ENCODE measurements at places on chromosomes 16 and 17.
A peak's percentile ranks its signal among the peaks of the same experiment; 100 is the strongest.

DNA sequence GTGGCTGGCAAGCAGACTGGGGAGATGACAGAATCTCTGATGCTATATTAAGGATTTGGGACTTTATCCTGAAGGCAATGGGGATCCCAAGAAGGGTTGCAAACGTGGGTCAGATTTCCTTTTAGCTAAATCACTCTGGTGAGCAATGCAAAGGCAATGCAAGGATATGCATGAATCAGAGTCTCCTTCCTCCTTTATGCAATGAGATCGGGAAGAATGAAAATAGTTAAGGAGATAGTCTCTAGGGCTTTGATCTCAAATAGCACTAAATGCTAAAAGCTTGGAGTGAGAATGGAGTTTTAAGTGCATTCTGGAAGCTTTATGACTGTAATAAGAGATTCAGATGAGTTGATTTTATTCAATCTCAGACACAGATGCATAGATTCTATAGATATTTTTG, 27.2 kb upstream of the SHISA9 start:
- no peak for DNase-seq

- no peak for DNase-seq
These were observed 176.2 kb upstream of the FAM20A start for GRCh38 chr17:68777243-68777855.

DNA sequence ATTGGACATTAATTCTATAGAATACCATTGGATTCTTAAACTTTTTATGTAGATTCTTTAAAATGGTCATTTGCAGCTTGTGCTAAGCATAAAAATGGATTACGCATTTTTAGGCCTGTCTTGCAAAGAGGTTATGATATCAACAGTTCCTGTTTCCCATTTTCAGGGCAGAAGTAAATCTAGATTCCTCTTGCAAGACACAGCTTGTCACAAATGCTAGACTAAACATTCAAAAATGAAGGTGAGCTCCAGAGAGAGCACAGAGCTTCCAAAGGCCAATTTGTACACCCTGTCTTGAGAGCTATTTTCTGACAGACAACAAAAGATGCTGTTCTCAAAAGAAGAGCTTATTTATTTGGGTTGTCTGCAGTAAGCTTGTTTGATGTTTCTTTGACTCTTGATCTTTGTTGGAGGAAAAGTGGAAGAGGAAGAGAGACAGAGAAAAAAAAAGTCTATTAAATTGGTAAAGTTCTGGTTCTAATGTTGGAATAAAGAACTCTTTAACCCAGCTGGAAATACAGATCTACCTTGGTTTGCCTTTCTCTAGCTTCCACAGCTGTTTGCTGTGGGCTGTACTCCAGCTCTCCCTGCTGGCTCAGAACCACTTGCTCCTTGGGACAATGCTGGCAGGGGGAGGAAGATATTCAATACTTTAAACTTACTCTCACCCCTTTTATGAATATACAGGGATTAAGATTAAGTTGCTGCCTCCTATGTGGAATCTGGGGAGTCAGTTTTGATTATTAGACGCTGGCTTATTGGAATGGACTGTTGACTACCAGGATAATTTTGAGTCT, 651.8 kb downstream of the CDH11 start:
- no peak for DNase-seq

GRCh38 chr17:57521606-57522005, 223.5 kb downstream of the CCDC182 start:
- no peak for DNase-seq

GRCh38 chr17:61463316-61464129, 11.3 kb downstream of the TBX4 start:
- no peak for DNase-seq

DNA sequence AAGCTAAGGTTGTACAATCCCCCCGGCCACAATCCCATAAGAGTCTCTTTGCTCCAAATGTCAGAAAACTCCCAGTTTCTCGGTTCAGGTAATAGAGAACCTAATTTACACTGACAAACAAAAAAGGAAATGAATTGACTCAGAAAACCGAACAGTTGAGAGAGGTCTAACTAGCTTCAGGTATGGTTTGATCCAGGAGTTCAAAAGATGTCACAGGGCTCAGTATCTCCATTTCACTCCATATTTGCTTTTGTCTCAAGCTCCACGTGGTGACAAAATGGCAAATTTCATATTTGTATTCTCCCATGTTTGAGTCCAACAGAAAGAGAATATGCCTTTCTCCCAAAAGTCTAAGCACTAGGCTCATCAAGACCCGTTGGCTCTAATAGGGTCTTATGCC, 117.4 kb downstream of the AXIN2 start:
- DNase-seq, result no peak

DNA sequence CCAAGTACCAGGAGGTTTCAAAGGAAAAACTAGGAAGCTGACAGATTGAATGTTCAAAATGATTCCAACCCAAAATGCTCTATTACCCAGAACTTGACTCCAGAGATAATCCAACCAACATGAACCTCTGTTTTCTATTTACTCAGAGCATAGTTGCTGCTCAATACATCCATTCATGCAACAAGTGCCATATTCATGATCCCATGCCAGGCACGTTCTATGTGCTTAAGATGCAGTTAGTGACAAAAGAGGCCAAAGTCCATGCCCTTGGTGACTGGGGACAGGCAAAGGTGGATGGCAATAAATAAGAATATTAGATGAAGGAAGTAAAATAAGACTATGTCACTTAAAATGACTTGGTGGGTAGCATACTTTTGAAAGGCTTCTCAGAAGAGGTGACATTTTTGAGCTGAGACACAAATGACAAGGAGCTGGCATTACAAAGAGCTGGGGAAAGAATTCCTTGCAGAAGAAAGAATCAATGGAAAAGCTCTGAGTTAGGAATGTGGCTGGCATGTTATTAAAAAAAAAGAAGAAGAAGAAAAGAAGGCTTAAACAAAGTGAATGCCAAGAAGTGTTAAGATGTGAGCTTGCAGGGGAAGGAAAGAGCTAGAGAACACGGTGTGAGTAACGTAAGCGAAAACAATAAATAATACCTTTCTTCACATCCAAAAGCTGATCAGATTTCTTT, 34.5 kb downstream of the TOX3 start:
- DNase-seq, result no peak

DNA sequence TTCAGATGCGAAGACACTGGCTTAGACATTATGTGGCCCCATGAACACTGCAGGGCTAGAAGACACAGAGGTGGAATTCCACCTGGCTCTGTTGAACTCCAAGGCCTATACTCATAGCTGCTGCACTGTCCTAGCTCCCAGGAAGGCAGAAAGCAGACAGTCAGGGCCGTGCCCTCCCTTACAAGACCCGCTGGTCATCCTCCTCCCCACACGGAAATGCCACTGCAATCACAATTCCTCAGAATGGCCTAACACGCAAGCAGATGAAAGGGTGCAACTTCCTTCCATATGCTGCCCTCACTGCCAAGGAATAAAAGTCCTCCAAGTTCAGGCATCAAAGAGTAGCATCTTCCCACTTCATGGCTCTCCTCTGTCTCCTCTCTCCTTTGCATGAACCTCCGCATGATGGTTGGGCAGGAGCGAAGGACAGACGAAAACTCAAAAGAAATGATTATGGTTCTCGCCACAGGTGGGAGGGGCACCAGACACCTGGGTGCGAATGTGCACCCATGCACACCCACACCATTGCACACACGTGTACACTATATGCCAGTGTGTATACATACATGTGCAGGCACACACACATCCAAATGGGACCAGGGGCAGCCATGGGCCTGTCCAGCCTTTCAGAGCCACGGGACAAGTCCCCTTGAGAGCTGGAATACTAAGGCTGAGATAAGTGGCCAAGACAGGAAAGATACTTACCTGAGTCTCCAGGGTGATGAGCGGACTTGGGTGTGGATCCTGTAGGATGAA, 113.3 kb downstream of the XYLT1 start:
- no peak for DNase-seq

- DNase-seq, result no peak
These were observed 190.5 kb downstream of the TMEM132E start for GRCh38 chr17:34769899-34770298.

- no peak for DNase-seq
These were observed 69.0 kb downstream of the MRM3 start for GRCh38 chr17:850851-851763.

DNA sequence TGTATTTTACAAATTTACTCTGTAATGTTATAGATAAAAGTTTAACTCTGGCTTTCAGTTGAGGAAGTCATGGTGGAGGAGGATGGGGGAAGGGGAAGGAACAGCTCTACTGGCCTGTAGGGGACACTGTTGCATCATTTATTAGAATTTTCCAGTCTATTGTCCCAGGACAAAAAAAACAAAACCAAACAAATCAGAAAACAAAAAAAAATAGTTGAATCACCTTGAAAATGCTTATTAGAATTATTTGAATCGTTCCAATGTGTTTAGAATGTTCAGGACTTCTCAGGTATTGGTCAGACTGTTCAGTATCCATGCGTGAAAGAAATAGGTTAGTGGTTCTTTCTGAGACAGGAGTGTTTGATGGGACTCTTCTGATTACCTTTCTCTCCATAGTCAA, 242.0 kb downstream of the FTO start:
- DNase-seq, result no peak

DNA sequence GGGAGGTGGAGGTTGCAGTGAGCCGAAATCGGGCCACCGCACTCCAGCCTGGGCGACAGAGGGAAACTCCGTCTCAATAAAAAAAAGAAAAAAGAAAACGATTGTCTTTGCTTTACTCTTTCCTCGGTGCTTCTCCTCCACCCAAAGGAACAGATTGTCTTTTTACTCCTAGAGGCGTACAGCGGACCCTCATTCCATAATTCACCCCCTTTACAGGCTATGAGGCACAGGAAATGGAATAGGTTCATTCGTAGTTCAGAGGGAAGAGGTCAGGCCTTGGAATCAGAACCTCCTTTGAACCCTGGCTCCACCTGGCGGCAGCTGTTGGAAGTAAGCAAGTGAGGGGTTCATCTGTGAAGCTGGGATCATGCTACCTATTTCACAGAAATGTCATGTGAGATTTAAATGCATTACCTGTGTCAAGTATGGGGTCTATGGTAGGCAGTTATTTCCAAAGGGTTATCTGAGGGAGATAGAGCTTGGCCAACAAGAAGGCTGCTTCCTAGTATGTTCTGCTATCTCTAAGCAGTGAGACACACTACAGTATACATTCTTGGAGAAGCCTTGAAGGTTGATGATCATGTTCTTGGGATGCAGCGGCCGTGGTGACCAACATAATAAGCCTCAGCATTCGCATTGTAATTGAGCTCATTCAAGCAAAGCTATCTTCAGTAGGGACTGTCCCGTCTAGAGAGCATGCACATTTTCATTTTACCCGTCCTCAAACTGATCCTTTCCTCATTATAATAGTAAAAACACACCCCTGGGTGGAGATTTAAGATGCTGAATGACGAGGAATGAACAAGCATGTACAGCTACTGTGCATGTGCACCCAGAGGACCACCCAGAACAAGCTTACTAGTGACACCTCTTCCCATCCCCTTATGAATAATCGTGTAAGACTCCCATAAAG, 18.7 kb upstream of the ZNF689 start:
- peak; percentile 94 for DNase-seq

- no peak for DNase-seq
These were observed 19.2 kb downstream of the TMEM114 start for GRCh38 chr16:8571061-8571596.

GRCh38 chr17:45123930-45124796, 8.2 kb downstream of the PLCD3 start:
- no peak for DNase-seq

DNA sequence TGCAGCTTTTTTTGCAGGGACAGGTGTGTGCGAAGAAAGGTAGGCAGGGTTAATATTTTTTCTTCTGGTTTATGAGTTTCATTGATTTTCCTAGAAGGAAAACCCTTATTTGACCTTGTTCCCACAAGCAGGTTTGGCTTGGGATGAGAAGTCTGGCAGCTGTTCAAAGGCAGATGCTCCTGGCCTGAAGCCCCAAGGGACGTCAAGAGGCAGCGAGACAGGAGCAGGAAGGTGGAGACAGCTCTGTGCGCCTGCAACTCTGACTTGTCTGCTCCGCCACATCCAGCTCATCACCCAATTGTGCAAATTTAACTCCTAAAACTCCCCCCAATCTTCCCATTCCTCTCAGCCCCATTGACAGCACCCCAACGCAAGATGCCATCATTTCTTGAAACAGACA, 136.8 kb upstream of the XYLT1 start:
- no peak for DNase-seq

DNA sequence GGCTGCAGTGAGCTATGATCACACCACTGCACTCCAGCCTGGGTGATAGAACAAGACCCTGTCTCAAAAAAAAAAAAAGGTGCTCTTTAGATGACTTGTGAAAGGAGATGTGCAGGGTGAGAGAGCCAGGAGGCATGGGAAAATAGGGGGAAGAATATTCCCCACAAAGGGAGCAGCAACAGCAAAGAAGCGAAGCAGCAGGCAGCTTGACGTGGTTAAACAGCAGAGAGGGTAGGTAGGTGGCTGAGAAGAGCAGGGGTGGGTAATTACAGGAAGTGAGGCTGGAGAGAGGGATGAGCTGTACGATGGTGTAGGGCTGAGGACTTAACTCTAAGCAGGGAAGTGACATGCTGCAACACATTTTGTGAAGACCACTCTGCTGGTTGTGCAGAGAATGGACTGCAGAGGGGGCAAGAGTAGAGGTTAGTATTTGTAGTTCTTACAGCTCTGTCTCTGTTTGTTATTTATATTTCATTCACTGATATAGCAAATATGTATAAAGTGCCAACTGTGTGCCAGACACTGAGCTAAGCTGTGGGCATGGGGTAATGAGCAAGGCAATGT, 1.6 kb downstream of the HEATR3 start:
- peak; percentile 29 for DNase-seq

- peak; percentile 63 for DNase-seq
These were observed 3.5 kb upstream of the PKMYT1 start for GRCh38 chr16:2983706-2984136.

DNA sequence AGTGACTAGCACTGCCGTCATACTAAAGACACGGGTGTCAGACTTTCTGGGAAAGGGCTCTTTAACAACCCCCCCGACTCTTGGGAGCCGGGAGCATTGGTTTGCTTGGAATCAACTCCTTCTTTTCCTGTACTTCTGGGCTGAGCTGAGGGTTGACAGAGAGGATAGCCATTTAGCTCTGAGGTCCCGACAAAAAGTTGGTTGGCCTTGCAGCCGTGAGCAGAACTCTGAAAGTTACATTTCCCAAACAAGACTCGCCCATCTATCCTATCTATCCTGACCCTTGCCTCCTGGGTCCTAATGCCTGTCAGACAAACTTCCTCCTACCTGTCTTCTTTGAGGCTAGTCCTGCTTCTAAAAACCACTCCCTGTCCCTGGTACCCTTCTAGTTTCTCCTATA, 460.8 kb upstream of the TOM1L1 start:
- DNase-seq, result no peak

DNA sequence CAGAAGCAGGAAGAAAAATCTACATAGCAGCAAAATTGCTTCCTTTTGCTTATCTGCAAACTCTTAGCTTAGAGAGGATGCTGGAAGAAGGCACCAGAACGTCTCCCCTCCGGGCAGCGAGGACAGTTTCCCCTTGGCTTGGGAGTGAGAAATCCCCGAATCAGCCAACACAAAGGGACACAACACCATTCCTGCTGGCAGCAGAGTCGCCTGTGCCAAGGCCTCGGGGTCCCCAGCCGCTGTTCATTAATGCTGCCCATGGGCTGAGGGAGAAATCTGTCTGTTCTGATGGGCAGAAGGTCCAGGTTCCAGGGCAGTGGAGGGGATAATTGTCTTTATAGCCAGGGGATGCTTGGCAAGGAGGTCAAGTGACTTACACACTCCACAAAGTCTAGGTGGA, 38.0 kb downstream of the CACNG3 start:
- no peak for DNase-seq

Measured in activated CD4-positive, alpha-beta T cell treated with anti-CD3 and anti-CD28 coated beads for 4 hours (primary cell).